ENCODE measurements at places on chromosomes 3 and 15.

GRCh38 chr3:13077431-13078162 is 4.4 kb upstream of the IQSEC1 start:
- DNase-seq, result no peak

GRCh38 chr15:39172380-39173281 is 408.2 kb upstream of the THBS1 start:
- no peak for DNase-seq

DNA sequence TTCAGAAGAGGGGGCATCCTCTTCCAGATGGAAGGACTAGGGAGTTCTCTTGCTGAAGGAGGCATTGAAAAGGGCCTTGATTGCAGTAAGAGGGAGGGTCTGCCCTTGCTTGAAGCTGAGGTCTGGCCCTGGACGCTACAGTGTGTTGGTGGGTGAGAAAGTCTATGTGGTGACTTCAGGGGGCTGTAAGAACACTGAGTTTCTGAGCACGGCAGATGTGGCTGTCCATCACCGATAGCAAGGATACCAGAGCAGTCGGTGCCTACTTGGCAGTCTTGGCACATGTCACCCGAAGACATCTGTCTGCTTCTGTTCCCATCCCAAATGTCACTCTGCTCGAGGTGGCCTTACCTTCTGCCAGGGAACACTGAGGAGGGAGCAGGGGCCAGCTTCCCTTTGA is 631.1 kb upstream of the CFAP20DC start:
- DNase-seq, result no peak

GRCh38 chr3:107209302-107209990 is 167.8 kb upstream of the CCDC54 start:
- no peak for DNase-seq

DNA sequence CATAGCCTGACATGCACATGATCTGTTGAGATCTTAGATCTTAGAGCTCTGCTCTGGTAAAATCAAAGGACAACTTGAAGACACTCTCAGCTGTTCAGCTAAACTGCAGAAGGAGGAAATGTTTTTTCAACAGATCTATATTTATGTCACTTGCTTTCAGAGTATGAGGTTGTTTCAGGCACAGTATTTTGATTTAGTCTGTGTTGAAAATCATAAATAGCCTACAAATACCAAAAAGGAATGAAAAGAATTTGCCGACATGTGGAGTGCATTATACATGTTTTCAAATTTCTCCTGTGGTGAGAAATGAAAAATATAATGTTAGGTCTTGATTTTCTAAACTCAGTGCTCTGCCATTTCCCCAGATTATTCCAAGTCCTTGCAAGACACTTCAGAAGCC is 1118.4 kb downstream of the TBL1XR1 start:
- no peak for DNase-seq

DNA sequence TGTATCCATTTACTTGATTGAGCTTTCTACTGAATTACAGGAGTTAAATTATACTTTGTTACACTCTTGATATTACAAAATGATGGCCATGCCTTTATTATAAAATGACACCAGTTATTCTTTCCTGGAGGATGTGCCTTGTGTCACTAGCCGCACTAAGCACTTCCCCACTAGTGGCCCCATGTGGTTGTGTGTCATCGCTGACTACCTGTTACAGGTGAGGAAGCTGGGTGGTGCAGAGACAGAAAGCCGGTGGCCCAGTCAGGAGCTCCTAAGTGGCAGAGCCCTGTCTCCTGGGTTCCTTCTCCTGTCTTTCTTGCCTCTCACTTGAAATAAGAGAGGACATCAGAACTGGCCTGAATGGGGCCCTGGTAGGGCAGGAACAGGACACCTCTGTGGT is 96.8 kb downstream of the IGF1R start:
- no peak for DNase-seq

DNA sequence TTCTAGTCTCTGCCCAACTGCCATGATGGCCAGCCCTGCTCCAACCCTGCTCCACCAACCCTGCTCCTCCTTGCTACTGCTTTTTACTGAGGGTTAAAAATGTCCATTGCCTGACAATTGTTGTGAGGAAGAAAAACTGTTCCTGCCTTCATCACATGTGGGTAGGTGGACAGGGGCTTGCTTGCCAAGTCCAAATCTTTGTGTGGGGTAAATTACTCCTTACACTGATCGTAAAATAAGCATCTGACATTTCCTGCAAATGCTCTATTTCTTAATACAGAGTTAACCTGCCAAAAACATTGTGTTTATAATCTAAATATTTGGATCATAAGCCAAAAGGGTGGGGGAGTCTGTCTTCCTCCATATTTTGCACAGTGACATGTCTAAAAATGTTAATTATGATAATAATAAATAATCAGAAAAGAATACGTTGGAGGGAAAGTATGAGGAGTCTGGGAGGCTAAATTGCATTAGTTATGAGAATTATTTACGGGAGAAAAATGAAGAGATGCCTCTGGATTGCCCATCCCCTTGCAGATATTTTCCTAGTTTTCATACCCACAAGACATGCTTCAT is 242.5 kb upstream of the TBL1XR1 start:
- DNase-seq, result no peak

DNA sequence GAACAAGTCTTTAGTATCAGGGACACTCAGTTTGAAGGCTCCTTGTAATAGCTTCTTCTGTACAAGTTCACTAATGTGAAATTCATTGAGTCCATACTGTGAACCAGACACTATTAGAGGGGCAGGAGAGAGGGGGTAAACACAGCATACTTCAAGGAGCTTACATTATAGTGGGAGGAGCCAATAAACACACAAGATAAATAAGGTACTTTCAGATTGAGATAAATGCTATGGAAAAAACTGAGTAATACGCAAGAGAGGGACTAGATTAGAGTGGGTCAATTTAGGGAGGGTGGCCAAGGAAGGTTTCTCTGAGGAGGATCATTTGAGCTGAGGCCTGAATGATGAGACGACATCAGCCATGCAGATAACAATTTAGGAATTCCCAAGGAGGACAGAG is 3.1 kb upstream of the AKAP13 start:
- no peak for DNase-seq

GRCh38 chr3:24487325-24488262 is 7.1 kb downstream of the THRB start:
- no peak for DNase-seq

- DNase-seq, result no peak
Observed at GRCh38 chr3:138297059-138297607, 32.5 kb downstream of the NME9 start.

GRCh38 chr3:19446687-19447086 is 298.4 kb downstream of the KCNH8 start:
- DNase-seq, result no peak

DNA sequence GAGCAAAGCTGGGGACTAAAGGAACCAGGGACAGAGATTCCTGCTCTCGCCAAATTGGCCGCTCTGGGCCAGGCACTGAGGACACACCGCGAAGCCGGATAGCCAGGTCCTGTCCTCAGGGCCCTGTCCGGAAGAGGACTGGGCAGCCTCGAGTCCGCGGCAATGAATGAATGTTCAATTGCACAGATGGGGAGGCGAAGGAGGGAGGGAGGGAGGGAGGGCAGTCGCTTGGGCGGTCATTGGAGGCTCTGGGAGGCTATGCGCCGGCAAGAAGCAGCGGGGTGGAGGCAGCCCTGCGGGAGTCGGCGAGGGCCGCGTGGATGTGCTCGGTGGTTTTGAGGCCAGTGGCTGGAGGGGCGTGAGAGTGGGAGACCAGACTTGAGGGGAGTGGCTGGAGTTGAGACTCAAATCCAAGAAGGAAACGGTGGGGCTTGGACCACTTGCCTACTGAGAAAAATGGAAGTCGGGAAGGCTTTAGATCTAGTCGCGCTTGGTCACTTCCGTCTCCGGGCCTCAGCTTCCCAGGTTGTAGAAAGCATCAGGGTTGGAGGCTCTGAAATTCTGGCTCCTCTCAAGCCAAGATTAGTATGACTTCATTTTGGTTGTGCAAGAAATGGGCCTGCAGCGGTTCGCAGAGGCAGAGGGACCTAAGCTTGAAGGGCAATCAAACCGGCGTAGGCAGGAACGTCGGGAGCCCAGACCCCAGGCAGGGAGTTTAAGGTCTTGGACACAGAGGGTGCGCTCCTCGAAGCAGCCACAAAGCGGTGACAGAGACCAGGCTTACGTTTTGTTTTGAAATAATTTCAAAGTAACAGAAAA is 21.1 kb upstream of the PLXND1 start:
- DNase-seq, result peak; percentile 64

DNA sequence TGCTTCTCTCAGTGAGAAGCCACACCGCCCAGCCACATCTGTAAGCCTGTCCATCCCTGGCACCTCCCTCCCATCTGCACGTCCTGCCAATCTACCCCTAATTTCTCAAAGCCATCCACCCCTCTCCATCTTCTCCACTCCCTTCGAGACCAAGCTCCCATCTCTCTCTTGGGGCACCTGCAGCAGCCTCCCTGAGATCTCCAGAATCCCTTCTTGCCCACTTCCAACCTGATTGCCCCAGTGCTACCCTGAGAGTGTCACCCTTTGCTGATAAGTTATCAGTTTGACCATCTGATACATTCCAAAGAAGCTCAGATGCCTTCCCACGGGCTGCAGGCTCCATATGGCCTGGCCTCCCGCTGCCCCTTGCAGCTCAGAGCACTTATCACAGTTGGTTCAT is 496.1 kb downstream of the SHQ1 start:
- no peak for DNase-seq

- no peak for DNase-seq
Observed at GRCh38 chr15:57649138-57649537, 57.4 kb upstream of the POLR2M start.

DNA sequence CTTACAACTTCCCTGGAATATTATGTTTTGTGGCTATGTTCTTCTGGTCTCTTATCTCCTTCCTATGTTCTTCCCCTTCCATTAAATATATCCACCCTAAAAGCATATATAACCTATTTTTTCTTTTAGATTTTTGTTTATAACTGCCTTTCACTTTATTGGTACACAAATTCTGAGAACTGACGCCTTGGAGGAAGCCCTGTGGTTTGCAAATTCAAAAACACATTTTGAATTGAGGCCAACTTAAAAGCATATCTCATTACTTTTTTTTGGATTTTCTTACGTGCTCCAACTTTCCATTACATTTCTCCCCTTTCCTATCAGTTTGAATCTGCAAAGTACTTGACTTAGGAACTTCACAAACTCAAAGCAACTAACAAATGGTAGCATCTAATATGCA is 15.3 kb upstream of the COLQ start:
- DNase-seq, result no peak

DNA sequence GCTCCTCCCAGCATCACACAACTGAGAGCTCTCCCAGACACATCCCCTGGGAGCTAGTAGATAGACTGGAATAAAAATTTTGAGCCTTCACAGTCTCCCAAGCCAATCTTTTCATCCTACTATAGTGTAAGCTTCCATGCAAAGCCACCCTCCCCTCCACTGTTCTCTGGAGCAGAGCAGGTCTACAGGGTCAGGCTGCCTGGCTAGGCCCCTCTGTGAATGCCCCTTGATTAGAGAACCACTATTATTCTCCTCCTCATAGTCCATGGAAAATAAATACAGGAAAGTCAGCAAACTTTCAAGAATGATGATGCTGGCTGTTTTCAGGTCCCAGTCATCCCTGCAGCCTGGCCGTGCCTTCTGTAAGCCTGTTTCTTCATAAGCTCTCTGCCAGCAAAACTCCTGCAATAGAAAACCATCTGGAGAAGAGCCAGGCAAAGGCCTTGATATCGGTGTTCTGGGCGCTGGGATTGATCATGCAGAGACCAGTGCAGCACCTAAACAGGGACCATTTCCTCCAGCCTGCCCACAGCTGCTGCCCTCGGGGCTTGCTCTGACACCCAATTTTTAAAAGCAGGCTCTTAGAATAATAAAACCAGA is 51.7 kb downstream of the CRYGS start:
- no peak for DNase-seq

GRCh38 chr15:86590461-86590860 is 510.8 kb downstream of the AGBL1 start:
- DNase-seq, result no peak

- no peak for DNase-seq
Observed at GRCh38 chr15:56232058-56232457, 11.6 kb downstream of the RFX7 start.

DNA sequence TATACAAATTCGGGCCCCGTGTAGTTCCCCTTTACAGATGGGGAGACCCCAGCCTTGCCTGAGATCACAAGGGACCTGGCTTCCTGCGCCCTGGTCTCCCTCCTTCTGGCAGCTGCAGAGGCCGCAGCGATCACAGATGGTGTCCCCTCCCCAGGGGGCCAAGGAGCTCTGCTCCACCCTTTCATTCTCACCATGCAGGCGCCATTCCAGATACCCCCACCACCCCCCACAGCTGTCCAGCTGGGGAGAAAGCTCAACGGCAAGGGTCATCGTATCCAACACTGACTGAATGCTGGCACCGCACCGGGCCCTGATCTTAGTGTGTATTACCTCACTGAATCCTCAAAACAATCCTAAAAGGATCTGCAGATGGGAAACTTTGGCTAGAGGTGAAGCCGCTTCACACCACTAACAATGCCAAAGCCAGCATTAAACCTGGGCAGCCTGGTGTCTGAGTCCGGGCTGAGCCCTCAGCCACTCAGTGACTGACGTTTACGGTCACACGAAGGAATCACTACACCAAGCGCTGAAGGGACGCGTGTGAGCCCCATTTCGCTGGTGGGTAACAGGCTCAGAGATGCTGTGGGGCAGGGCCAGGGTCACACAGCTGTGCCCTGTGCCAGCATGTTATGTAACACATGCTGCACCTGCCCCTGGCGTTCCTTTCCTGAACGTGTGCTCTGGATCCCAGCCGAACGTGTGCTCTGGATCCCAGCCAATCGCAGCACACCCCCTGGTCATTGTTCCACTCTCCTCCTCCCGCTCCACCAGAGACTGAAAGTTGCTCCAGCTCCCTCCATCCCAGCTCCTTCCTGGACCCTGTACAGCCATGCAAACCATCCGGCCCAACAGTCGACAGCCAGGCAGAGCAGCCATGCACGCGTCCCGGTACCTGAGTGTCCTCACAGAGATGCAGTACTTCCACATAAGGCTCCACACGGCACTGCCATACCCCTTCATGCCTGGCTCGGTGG is 51.8 kb downstream of the IQSEC1 start:
- no peak for DNase-seq

DNA sequence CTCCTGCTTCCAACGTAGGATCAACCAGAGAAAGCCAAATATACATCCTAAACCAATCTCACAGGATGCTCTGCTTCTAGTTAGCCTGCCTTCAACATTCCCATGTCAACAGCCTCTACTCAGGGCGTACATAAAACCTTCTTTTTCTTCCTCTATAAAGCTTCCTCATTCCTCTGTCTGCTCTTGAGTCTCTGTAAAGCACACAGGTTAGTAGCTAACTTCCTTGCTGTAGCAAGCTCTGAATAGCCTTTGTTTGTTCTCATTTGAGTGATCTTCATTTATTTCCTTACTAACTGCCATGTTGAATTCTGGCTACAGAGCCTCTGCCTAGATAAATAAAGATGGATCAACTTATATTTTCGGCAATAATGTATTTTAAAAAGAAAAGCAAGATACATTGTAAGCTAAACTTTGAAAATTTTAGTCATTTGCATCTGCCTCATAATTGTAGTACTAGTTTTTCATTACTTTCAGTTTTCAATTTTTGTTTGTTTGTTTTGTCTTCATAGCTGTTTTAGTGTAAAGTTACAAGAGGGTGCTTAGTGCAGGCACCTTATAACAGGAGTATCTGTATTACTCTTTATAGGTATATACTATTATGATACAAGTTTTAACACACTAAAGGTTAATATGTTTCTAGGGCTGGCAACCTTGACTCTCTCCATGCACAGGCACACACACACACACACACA is 498.2 kb downstream of the PYDC2 start:
- no peak for DNase-seq

All from activated naive CD8-positive, alpha-beta T cell treated with anti-CD3 and anti-CD28 coated beads, Interleukin-2, amount 50 U/mL, for 24 hours (primary cell).